ENCODE measurements at places on chromosomes 1 and 21. TPM values are rescaled to one million over a fixed set of nuclear protein-coding genes. Genes with fewer than 3 reads are reported as not detected.

GPR25 gene
- not detected for total RNA-seq

BARHL2 gene
- total RNA-seq = not detected

KCNJ15 gene
- 1.7 TPM for total RNA-seq

C4BPA gene
- total RNA-seq = not detected

IQGAP3 gene
- 50.3 TPM for total RNA-seq

PERM1 gene
- total RNA-seq = under 0.01 TPM

RNU1-2 gene
- under 0.01 TPM for total RNA-seq

COL8A2 gene
- 24.3 TPM for total RNA-seq

All from smooth muscle cell of trachea (primary cell).